AG09309 (cell line): ENCODE measurements at places on chromosomes 1 and 21.

GRCh38 chr1:92480200-92480812 is 6.4 kb downstream of the GFI1 start:
- DNase-seq: no peak

DNA sequence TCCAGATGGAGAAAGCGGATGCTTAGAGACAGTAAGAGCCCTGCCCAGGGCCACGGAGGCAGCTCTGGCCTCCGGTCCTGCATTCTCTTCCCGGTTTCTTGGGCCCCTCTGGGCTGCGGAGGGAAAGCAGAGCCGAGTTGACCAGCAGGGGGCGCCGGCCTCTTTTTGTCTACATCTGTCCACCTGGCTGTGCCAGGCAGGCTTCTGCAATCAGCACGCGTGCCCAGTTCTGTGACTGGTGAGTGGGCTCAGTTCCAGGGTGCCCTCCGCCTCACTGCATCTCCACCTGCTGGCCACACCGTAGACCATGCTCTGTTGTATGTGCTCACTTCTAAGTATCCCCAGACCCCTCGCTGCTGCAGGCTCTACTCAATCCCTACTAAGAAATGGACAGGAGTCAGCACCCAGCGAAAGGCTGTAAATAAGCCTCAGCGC is 6.7 kb upstream of the HUNK start:
- no peak for DNase-seq

- DNase-seq: no peak
Measured at GRCh38 chr1:196977278-196977677, at the start of gene CFHR5. CFHR5 (plus strand) TSS chr1:196977556; CDS start chr1:196977665, 109 bp downstream.

DNA sequence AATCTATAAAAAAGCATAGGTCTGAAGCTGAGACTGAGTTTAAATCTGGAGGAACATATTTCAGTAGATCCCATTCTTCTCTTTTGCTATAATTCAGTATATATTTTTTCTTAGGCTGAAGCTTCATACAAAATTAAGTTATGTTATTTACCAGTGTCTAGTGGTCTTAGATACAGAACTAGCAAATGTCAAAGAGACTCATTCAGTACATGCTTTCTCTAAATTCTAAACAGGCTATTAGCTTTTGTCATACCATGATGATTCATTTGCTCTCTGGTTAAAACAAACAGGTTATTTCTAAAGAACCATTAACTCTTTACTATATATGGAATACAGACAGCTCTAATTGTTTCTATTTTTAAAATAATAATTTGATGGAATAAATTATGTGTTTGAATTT is 1170.2 kb upstream of the PRMT6 start:
- no peak for DNase-seq

DNA sequence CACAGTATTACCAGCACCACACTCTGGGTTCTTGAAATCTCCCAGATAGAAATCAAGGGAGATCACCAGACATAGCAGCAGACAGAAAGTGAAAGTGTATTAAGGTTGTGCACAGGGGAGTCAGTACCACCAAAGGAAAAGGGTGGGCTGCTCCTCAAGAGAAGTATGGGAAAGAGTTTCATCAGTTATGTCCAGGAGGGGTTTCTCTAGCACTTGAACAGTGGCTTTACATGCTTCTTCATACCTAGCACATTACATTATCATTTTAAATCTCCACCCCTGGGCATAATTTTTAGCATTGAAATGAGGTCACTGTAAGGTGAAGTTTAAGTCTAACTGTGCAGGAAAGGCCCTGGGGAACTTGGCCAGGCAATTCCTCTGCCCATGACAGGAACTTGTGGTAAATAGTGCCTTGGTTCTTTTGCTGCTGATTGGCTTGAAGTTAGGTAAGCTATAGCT is 601.0 kb downstream of the NUF2 start:
- no peak for DNase-seq

GRCh38 chr1:28329395-28330153 is 734 bp downstream of the MED18 start:
- DNase-seq: no peak

GRCh38 chr1:35691571-35692220 is 27.0 kb downstream of the C1orf216 start:
- no peak for DNase-seq

- DNase-seq: no peak
Measured at GRCh38 chr1:47931395-47931794, 65.8 kb downstream of the TRABD2B start.

DNA sequence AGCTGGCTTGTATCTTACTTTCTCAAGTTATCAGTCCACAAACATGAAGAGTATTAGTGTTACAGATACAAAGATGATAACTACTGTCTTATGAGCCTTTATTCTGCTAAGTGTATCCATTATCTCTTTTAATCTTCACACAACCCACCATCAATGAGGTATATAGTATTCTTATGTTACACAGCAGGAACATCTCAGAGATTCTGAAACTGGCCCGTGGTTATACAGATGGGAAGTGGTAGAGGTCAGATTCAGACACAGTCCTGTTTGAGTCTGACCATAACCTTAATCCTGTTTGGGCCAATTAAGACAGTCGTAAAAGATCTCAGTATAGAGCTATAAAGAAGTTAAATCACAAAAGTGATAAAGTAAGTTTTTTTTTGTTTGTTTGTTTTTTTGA is 5.1 kb upstream of the TMEM269 start:
- DNase-seq: no peak

DNA sequence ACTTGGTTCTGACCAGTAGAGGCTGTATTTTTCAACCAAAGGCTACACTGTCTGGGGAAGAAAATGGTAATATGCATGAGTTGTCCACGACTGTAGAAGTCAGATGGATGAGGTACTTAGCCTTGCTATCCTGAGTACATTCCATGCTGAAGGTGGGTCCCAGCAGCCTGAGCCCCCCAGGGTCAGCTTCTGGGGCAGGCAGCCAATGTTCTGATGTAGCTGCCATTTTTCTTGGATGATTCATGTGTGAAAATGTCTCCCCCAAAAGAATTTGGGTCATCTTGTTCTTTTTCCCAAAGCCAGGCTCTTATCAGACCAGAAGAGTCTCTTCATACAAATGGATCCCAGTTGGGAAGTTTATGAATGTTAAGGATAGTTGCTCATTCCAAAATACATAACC is 172.2 kb upstream of the UBE2U start:
- no peak for DNase-seq

DNA sequence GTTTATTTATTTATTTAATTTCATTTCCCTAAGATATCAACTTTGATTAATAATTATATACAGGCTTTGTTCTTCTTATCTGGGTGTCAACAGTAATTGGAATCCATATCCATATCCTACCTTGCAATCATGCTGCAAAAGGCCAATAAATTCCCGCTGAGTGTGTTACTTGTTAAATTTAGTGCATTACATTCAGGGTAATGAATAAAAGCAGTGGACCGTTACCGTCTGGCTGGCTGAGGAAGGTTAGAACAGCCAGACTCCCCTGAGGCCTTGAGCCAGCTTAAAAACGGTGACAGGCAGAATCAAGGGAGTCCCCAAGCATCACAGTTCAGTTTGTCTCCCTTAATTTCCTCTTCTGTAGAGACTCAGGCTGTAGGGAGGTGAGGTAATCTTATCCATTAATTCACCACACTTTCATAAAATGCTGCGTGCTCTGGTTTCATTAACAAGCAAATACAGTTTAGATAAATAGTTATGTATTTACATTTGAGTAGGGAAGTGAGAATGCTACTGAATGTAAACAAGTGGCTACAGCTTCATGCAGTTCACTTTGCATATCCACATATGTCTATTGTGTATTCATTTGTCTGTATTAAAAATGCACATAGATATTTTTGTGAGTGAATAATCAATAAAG is 888.2 kb upstream of the CXADR start:
- no peak for DNase-seq

GRCh38 chr1:204345941-204346645 is 13.6 kb downstream of the PLEKHA6 start:
- no peak for DNase-seq

DNA sequence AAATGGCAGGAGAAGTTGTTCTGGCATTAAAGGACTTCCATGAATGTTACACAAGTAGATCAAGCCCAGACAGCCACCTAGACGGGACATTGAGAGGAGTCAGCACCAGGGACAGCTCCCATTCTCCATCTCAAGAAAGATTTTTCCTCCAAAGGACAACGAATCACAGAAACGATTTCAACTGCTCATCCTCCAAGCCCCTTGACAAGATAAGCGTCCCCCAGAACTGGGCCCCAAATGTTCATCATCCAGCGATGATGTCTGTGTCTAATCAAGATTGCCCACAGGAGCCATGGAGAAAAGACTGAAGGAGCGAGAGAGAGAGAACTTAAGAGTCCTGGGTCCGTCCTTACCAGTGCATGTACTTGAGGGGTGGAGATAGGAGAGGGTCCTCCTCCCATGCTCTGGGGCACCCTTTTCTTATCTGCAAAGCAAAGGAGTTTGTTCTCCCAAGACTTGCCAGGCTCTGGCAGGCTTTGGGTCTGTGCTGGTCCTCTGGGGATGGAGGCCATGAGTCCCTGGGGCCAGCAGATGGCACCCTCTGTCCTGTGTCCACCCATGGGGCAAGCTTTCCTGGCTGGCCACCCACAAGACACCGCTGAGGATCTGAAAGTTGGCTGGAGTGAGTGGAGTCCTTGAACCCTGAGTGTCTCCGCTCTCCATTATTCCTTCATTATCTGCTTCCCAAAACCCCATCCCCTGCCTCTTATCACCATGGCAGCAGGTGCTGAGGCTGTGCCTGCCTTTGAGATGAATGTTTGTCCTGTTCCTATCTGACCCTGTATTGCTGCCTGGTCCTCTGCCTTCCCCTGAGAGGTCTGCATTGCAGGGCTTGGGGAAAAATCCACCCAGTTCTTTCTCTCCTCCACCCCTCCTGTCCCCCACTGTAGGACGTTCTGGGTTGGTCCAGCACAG is 164.6 kb downstream of the ACTL8 start:
- peak; percentile 11 for DNase-seq

GRCh38 chr1:54377040-54377691 is 29.0 kb downstream of the SSBP3 start:
- DNase-seq: no peak

GRCh38 chr21:43343095-43343991 is 83.6 kb downstream of the SIK1 start:
- no peak for DNase-seq

DNA sequence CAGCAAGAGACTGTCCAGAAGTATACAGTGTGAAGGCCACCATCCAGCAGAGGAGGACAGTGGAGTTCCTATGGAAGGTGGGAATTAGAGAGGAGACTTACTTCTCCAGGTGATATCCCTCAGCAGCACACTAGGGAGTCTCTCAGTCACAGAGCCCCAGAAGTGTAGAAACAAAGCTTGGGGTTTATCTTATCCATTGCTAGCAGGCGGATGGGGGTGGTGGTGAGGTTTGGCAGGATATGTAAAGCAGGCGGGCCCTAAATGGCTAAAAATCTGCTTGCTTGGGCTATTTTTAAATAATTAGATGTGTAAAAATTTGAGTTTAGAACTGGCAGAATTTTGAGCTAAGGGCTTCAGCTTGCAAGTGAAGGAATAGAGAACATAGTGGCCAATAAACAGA is 50.1 kb upstream of the RGS18 start:
- DNase-seq: no peak

- no peak for DNase-seq
Measured at GRCh38 chr21:40130476-40130875, 263.2 kb downstream of the PCP4 start.

DNA sequence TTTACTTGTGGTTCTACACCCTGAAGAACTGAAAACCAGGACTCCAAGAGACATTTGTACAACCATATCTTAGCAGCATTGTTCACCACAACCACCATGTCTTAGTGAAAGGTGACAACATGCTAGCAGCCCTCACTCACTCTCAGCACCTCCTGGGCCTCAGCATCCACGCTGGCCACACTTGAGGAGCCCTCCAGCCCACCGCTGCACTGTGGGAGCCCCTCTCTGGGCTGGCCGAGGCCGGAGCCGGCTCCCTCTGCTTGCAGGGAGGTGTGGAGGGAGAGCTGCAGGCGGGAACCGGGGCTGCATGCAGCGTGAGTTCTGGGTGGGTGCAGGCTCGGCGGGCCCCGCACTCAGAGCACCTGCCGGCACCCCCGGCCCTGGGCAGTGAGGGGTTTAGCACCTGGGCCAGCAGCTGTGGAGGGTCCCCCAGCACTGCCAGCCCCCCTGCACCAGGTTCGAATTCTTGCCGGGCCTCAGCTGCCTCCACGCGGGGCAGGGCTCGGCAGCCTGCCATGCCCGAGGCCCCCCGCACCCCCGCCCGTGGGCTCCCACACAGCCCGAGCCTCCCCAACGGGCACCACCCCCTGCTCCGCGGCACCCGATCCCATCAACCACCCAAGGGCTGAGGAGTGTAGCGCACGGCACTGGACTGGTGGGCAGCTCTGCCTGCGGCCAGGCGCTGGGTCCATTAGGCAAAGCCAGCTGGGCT is 9.2 kb downstream of the C1orf159 start:
- no peak for DNase-seq

DNA sequence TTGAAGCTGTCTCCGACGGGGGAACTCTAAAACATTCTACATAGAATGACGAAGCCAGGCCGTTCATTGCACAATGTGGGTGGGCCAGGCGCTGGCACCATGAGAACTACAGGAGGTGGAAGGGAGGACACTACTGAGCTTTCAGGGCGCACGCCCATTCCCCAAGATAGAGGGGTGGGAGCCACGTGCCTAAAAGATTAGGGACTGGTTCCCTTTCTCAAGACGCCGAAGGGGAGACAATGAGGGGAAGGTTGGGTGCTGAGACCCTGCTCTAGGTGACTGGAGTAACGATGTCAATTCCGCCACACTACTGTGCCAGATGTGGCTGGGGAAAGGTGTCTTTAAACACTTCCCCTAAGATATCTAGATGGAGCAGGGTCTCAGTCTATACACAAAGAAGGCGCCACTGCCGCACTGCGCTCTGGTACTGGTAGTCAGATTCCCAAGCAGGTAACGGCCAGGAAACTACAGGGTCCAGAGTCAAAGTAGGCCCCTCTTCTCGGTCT is 782 bp downstream of the CSDE1 start:
- no peak for DNase-seq

DNA sequence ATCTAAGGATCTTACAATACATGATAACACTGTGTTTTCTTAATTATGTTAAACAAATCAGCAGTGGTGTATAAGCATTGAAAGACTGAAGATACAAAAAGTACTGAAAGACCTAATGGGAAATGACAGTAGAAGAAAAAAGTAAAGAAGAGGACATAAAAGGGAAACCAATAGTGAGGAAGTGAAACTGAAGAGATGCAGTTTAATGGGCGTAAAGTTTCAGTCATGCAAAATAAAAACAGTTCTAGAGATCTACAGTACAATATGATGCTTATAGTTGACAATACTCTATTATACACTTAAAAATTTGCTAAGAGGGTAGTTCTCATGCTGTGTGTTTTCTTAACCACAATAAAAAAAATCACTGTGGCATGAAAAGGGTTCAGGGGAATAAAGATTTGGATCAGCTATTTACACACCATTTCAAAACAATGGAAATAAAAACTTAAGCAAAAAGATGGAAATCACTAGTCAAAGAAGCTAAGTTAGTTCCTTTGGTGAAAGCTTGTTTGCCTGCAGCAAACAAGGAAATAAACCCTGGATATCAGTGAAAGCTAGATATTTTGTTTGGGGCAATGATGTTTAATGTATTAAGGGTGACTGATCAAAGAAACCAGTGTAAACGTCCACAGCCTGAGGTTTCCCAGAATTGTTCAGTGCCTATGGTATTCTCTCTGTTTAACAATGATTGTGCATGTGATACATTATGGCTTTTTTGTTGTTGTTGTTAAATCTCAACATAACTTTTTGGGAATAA is 1160.8 kb upstream of the ADGRL2 start:
- no peak for DNase-seq
